ENCODE measurements at places on chromosomes 6 and 20.
A peak's percentile ranks its signal among the peaks of the same experiment; 100 is the strongest.

DNA sequence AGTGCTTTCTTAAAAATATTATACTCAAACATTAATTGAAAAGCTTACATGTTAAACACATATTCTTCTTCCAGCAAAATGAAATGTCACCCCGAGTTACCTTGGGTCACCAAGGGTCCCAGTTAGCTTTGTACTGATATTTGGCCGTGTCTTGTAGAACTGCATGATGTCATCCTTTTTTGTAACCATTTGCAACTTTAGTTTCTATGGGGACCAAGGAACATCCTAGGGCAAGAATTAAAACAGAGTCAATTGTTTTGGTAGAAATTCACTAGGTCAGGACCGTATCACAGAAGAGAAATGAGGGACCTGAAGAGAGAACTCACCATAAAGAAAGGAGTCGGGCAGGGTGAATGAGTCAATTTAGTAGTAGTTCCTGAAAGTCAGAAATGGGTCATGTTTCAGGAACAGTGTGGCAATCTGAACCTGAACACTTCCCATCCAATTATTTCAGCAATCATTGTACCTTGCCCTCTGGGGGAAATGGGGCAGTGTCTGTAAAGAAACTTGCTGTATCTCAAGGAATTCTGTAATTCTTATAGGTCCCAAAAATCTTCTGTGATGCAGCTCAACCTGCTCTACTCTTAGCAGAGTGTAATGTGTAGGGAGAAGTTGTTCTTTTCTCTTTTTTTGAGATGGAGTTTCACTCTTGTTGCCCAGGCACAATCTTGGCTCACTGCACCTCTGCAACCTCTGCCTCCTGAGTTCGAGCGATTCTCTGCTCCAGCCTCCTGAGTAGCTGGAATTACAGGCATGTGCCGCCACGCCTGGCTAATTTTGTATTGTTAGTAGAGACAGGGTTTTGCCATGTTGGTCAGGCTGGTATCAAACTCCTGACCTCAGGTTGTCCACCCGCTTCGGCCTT lies 5.3 kb upstream of the AKAP7 start:
- no peak for DNase-seq

DNA sequence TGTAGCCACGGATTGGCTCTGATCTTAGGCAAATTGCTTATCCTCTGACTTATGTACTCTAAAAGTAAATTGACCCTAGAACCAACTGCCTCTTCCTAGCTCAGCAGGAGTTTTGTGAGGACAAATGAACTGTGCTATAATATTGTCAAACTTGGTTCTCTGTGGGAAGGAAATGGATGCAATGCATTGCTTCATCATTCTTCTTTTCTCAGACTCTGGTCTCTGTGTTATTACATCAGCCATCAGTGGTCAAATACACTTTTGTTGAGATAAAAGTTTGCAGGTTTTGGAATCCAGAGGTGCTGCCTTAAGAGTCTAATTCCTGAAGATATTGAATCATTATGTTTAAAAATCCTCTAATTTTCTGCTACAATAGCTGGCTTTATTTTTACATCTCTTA lies 64.9 kb downstream of the SLC24A3 start:
- no peak for DNase-seq

- no peak for DNase-seq
Measured at GRCh38 chr20:7371518-7372163, 568.6 kb downstream of the HAO1 start.

DNA sequence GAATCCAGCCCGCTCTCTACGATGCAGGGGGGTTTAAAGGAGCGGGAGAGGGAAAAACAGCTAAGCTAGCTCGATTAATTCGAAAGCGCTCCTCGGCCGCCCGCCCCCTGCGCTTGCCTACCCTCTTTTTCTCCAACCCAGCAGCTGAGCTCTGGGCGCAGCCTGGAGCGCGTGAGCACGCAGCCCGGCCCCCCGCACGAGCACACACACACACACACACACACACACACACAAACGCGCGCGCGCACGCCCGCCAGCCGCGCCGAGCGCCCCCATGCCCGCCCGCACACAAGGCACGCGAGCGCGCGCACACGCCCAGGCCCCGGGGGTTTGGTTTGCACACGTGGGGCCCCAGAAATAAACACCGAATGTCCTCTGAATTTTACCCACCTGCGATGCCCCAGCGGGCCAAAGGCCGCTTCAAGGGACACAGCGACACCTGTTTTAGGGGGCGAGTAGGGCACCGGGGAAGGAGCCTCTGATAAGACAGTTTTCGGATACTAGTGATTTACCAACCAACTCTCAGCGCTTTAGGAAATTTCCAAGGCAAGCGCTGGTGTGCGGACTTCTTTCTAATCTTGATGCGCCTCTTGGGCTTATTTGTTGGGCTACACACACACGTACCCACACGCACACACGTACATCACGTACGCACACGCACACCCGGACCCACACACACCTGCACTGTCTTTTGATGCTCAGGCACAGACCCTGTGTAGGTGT lies 802 bp upstream of the NRN1 start:
- DNase-seq: peak; percentile 46

DNA sequence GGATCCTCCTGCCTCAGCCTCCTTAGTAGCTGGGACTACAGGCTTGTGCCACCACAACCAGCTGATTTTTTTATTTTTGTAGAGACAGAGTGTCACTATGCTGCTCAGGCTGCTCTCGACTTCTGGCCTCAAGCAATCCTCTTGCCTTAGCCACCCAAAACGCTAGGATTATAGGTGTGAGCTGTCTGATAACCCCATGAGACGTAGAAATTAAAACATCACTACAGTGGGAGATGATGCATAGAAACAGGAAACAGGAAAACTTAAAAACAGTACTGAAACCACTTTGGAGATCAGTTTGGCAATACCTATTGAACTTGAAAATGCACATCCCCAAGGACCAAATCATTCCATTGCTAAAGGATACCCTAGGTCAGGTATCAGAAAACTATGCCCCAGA lies 10.8 kb downstream of the SENP6 start:
- no peak for DNase-seq

DNA sequence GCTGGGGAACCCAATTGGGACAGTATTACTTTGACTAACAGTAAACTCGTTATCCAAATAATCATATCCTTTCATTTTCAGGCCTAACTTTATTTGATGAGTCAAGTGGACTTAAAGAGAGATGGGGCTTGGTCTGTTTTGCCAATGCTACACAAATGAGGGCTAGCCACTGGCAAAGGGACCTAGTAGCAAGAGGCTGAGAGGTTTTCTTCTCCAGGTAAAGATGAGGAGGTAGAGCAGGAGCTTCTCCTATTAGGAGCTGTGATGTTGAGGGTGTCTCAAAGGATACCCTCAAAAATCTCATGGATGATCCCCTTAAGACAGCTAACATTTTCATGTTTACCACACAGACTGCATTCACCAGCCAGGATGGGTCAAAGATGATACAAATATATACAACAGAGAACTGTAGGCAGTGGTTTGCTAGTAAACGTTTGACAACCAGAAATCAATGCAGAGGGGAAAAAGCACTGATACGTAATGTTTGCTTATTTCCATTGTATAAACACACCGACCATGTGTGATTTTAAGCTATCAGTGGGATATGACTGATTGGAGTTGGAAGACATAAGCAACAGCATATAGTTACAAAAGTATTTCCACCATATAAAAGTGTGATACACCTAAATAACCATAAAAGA lies 153.3 kb downstream of the IBTK start:
- no peak for DNase-seq

GRCh38 chr20:35260426-35260825 lies 17.5 kb downstream of the MMP24OS start:
- no peak for DNase-seq

DNA sequence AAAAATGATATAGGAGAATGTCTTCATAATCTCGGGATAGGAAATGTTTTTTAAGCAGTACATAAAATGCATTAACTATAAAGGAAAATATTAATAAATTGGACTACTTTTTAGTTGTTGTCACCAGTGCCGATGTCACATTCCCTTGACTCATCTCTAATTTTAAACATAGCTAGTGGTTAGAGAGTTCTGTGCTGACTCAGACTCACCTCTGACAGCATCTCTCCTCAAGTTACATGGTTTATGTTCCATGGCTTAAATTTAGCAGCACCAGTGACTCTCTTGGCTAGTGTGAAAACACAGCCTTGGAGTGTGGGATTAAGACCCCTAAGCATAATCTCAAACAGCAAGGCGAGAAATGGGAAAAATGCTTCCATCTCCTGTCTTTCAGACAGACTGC lies 311.8 kb upstream of the MMS22L start:
- no peak for DNase-seq

- no peak for DNase-seq
Measured at GRCh38 chr6:24330137-24330732, 27.6 kb downstream of the DCDC2 start.

GRCh38 chr20:6882561-6883291 lies 115.2 kb downstream of the BMP2 start:
- no peak for DNase-seq

- DNase-seq: no peak
Measured at GRCh38 chr6:139640448-139640847, 266.0 kb upstream of the CITED2 start.

- DNase-seq: no peak
Measured at GRCh38 chr6:108637963-108638362, 77.2 kb downstream of the FOXO3 start.

DNA sequence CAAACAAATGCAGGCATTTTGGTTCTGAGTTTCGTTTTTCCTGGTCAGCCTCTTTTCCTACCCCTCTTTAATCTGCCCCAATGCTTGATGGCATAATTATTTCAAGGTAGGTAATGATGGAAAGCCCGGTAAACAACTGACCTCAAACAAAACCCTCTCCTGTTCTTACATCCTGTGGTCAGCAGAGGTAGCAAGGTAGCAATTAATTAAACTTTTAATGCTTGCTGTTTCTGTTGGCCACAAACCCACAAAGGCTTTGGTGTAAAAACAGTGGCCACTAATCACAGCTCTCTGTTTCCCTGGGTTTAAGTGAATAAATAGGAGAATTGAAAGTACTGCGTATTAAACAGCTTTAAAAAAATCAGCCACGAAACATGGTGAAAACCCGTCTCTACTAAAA lies 261.5 kb upstream of the SOX4 start:
- no peak for DNase-seq

Measured in iPS-NIHi11 (cell line).